Kidney epithelial cell (primary cell): ENCODE measurements at places on chromosomes 5 and 9.

GRCh38 chr5:138610918-138611677 is 35.9 kb upstream of the HSPA9 start:
- no peak for DNase-seq

DNA sequence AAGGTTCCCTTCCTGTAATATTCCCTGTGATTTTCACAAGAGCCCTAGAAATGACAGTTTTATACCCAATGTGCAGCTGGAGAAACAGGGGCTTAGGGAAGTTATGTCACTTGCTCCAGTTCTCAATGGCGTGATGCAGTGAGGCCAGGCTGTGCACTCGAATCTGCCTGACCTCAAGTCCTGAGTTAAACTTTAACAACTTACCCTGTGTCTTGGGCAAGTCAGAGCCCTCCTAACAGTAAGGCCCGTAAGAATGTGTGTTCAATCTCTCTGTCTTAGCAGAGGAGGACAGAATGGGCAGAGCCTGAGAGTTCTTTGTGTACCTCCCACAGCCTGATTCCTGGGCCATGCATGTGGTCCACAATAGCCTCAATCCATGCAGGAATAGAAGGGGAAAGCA is 181.1 kb downstream of the TRIM32 start:
- DNase-seq, result peak; percentile 80

GRCh38 chr9:134525841-134526583 is 115.6 kb upstream of the COL5A1 start:
- no peak for DNase-seq

DNA sequence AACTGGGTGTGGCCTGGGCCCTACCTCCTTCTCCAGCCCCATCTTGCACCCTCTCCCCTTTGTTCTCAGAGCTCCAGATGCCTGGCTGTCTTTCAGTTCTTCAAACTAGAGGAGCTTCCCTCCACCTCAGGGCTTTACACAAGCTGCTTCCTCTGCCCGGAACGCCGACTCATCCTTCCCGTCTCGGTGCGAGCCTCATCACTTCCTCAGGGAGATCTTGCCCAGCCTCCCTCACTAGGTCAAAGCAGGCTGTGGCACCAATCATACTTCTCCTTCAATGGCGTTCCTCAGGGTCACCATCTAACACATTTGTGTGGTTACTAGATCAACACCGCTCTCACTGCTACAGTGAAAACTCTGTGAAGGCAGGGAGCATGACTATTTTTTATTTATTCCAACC is 56.2 kb upstream of the ZSWIM6 start:
- DNase-seq, result no peak

- DNase-seq, result no peak
Observed at GRCh38 chr5:151700820-151701219, 14.1 kb upstream of the SPARC start.

- DNase-seq, result no peak
Observed at GRCh38 chr5:127441799-127442484, 75.5 kb upstream of the PRRC1 start.

GRCh38 chr5:141732417-141732816 is 50.4 kb upstream of the ARAP3 start:
- DNase-seq, result no peak

- no peak for DNase-seq
Observed at GRCh38 chr5:31587546-31587945, 51.4 kb upstream of the PDZD2 start.

- no peak for DNase-seq
Observed at GRCh38 chr5:53545744-53546143, 14.7 kb upstream of the NDUFS4 start.

DNA sequence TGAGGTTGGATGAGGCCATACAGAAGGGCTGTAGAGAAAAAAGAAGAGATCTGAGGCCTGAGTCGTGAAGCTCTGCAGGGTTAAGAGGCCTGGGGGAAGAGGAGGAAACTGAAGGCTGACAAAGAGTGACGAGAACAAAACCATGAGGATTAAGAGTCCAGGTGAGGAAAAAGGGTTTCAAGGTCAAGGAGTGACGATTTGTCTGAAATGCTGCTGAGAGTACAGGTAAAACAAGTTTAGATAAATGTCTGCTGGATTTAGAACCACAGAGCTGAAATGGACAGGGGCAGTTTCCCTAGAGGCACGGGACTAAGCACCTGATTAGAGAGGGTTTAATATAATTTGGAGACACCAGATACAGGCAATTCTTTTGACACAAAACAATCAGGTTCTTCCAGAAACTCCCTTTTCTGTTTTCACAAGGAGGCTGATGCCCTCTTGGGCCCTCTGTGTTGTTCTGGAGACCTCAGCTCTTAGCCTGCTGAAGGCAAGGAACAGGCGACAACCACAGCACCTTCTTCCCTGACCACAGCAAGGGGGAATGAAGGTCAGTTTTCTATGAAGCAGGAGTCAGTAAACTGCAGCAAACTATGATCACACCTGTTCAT is 14.6 kb upstream of the GCNT1 start:
- no peak for DNase-seq

DNA sequence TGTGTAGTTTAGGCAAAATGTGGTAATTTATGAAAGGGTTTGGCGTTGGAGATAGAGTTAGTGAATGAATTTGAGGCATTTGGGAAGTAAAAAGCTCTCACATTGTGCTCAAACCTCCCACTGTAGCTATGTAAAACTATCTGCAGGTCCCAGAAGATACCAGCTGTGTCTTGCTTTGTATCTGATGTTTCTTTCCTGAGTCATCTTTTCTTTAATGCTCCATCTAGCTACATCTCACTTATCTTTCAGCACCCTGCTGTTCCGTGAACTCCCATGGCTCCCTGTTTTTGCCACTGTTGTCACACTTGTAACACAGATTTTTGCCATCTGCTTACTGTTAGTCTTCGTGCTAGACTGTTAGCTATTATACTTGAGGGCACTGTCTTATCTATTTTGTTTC is 253.1 kb downstream of the NPR3 start:
- DNase-seq, result no peak

GRCh38 chr5:138595180-138595795 is 20.1 kb upstream of the HSPA9 start:
- no peak for DNase-seq

- DNase-seq, result no peak
Observed at GRCh38 chr5:112757468-112758208, 20.0 kb downstream of the APC start.

DNA sequence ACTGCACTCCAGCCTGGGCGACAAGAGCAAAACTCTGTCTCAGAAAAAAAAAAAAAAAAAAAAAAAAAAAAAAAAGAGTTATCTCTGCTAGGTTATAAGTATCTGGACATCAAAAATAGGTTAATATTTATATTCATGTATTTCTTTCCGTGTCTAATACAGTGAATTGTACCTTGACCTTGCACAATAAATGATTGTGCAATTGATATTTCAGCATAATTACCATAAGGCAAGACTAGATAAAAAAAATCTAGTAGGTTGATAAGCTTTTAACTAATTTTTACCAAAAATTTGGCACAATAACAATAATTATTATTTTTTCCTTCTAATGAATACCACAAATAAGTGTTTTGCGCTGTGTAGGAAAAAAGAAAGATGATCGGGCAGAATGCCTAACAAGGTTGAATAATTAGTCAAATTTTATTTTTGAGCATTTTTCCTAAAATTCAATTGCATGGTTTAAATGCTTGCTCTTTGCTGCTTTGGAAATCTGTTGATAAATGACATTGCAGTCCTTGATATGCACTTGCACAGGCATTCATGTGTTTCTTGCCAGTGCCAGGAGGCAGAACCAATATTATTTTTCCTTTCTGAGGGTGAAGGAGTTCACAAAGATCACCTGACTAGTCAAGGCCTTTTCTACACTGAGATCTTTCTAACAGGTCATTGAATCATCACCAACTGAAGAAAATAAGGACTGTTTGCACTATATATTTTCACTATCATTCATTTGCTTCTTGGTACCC is 127.5 kb downstream of the ARRDC3 start:
- no peak for DNase-seq

DNA sequence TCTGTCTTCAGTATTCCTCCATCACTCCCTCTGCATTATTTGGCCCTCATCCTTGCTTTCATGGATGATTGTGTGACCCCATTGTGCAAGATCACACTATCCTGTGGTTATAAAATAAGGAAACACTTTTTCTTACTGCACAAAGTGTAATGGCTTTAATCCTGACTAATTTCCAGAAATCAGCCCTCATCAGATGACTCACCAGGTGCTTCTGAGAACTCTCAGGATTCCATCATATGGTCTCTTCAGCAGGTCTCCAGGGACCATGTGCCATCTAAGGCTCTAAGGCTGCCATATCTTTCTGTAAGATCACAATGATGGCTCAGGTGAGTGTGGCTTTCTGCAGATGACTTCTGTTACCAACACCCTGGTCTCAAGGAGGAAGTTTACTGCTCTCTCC is 27.3 kb upstream of the FER start:
- DNase-seq, result no peak

DNA sequence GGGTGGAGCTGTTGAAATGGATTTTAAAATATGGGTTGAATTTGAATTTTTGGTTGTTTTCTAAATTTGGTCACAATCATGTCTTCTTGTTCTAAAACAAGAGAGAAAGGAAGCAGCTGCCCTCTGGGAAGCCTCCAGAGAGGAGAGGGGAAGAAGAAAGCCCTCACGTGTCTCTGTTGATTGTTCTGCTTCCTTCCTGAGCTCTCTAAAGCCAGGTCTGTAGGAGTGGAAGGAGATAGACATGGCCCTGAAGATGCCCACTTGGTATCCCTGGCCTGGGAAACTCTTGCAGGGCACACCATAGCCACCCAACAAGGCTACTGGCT is 59.6 kb downstream of the GALNT12 start:
- no peak for DNase-seq

DNA sequence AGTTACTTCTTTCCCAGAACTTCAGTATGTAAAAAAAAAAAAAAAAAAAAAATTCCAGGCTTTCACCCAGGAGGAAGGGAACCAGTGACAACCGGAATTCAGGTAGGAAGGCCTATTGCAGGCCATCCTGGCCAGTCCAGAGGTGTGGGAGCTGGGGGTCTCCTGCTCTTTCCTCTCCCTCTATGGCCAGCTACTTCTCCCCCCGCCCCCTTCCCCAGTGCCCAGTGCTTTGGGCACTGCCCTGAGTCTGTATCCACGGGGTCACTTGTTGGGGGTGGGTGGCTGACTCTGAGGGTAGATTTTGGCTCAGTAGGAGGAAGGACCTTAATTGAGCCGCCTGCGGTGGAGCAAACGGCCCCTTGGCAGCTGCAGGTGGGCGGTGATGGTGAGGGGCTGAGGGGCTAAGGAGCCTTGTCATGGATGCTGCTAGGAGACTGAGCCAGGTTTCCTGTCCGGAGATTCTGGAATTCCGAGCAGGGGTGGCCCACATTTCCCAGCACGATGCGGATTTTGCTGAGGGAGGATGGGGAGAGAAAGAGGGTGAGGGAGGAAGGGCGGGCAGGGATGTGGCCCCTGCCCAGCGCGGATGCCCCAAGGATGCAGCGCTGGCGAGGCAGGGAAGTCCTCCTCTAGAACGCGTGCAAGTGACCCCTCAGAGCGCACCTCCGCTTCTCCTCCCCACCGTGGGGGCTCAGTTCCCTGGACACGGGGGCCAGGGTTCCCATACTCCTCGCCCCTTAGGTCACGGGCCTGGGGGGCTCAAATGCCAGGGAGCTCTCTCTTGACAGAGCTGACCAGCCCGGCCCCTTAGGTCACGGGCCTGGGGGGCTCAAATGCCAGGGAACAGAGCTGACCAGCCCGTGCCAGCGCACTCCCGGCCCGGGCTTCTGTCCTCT is 1.2 kb upstream of the PHF2 start:
- DNase-seq, result no peak

GRCh38 chr5:34474573-34475021 is 181.5 kb upstream of the RAI14 start:
- DNase-seq, result no peak

- DNase-seq, result no peak
Observed at GRCh38 chr9:91786132-91786896, 163.7 kb downstream of the ROR2 start.

- no peak for DNase-seq
Observed at GRCh38 chr5:145775411-145775810, 59.7 kb downstream of the PRELID2 start.

- DNase-seq, result no peak
Observed at GRCh38 chr5:149416987-149417710, 38.1 kb upstream of the IL17B start.

DNA sequence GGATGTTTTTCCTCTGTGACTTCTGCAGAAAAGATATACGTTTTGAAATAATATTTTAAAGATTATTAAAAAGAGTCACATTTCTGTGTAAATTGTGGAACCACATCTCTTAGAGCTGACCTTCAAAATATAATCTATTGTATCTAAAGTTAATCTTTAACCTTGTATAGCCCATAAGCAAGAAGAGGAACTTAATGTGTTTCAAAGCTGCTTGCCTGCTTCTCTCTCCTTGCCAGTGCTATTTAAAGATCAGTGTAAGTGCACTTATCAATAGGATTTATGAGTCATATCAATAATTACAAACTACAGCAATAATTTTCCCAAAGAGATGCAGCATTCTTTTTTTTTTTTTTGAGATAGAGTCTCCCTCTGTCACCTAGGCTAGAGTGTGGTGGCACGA is 29.4 kb upstream of the GDA start:
- no peak for DNase-seq

DNA sequence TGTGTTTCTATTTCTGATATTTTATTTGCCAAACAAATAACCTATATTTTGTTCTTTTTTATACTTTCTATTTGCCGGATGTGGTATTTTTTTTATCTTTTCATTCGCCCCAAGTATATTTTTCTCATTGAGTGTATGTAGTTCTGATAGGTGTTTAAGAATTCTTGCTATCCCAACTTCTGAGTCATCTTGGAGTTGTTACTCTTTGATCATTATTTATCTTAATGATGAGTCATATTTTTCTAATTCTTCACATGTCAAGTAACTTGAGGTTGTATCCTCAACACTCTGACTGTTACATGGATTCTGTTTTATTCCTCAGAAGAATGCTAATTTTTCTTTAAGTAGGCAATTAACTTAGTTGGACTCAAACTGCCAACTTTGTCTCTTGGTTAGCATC is 498.1 kb downstream of the TLE1 start:
- no peak for DNase-seq

DNA sequence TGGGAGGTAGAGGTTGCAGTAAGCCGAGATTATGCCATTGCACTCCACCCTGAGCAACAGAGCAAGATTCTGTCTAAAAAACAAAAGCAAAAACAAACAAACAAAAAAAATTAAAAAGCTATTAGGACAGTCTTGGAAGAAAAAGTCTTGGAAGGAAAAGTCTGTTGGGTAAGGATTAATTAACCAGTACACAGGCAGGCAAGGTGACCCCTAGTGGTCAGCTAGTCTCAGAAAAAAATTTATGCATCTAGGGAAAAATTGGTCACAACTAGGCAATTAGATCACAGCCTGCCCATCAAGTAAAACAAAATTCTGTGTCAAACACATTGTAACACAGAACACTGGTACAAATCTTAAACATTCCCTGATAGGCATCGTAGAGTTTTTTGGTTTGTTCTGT is 6.7 kb upstream of the ANKRD18B start:
- DNase-seq, result no peak

- DNase-seq, result no peak
Observed at GRCh38 chr9:100397529-100398266, 29.2 kb upstream of the MSANTD3 start.

GRCh38 chr9:111187376-111187775 is 142.6 kb downstream of the OR2K2 start:
- no peak for DNase-seq
